ENCODE measurements at places on chromosomes 3 and 15.

DNA sequence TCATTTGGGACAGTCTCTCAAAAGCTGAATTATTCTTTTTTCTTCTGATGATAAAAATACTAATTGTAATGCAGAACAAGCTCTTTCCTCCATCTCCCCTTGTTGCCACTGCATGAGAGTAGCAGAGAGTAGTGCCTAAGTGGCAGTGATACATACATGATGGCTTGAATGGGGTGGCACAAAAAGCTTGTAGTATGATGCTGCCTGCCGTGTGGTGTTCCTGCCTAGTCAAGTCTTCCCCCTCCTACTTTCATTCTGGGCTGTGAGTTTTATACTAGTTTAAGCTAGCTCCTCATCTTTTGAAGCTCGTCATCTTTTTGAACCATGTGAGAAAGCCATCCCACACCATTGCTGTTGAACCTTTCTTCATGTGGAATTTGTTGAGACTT, 230.5 kb downstream of the NFKBIZ start:
- DNase-seq: no peak

- DNase-seq: no peak
These were observed 23.5 kb downstream of the MAGEF1 start for GRCh38 chr3:184688251-184688881.

DNA sequence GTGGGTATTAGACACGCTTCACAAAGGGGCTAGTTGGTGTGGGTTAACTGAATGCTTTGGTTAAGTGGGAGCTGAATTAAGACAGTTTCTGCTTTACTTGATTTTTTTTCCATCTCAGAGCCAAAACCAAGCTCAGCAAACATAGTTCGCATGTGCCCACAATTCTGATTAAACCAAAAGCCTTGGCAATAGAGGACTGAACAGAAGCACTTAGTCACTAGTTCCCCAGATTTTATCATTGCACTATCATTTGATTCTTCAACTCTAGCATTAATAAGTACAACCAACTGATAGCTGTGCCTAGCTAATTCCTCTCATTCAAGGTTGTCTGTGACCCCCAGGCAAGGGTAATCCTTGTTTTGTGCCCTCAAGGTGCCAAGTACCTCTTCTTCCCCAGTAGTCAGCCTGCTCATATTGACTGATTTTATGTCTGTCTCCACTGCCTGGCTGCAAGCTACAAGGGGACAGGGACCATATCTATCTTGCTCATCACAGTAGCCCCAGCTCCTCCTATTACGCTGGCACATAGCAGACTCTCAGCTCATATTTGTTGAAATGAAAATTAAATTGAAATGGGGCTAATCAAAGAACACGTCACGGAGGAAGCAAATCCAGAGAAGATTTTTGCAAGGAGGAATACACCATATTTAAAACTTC, 9.9 kb upstream of the ARHGEF3 start:
- no peak for DNase-seq

- peak; percentile 37 for DNase-seq
These were observed 17.5 kb downstream of the HDC start for GRCh38 chr15:50247819-50248655.

GRCh38 chr3:61505197-61505596, 56.2 kb upstream of the PTPRG start:
- no peak for DNase-seq

GRCh38 chr3:124639406-124640237, 90.6 kb upstream of the UMPS start:
- no peak for DNase-seq

DNA sequence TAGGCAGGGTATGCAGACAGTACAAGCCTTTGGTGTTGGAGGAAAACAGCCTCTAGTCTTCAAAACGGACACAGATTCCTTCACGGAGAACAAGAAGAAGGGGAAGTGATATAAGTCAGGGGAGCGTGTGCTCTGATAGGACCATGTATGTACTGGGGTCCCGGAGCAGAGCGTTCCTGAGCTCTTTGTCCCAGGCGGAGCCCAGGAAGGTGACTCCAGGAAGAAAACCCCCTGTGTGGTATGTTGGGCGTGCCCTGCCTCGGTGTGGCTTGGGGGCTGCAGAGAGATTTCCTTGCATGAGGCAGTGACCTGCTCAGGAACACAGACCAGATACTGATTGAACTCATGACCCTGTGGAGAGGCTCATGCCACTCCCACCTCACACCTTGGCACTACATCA, 21.7 kb downstream of the MELTF start:
- DNase-seq: no peak

DNA sequence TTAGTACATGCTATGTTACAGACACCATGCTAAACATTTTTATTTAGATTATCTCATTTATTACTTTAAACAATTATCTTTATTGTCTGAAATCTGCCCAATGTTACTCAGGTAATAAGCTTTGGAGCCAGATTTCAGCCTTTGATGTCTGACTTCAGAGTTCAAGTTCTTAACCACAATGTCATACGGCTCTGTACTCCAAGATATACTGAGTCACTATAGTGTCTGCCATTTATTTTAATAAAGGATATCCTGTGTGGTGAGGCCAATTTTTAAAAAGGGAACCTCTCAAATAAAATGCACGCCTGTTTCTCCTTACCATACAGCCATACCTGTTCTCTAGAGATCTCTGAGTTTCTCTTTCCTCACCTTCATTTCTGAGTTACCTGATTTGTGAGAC, 193.1 kb downstream of the EPHA3 start:
- no peak for DNase-seq

DNA sequence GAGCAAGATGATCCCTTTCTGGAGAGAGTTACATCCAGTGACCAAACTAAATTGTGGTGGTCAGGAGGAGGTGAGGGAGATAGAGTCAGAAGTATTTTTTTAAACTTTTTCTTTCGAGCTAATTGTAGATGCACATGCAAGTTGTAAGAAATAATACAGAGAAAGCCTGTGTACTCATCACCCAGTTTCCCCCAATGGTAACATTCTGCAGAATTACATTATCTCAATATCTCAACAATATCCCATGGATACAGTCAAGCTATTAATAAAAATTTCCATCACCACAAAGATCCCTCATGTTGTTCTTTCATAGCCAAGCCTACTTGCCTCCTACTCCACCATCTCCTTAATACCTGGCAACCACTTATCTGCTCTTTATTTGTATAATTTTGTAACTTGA, 3.3 kb upstream of the TMEM45A start:
- no peak for DNase-seq

DNA sequence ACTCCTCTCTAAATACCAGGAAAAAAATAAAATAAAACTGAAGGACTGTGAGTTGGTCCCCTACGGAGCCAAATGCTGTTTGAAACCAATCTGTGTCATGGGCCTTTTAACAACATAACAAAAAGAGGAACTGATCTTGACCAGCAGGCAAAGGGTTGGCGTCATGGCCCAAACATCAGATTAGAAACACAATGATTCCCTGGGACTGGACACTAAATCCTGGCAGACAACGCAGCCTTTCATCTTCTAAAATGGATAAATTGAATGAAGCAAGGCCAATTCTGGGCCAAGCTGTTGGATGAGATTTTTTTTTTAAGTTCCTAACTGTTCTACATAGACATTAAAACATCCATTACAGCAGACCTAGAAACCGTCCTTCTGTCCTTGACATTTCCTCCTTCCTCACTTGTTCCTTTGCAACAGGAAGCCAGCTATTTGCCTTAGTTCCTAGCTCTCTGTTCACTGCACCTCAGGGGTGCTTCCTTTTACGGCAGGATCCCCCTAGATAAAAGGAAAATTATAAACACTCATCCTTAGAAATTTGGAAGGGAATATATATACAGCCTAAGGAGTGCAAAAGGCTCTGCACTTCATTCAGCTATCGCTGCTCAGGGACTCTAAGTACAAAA, 21.6 kb upstream of the TAFA4 start:
- DNase-seq: no peak

DNA sequence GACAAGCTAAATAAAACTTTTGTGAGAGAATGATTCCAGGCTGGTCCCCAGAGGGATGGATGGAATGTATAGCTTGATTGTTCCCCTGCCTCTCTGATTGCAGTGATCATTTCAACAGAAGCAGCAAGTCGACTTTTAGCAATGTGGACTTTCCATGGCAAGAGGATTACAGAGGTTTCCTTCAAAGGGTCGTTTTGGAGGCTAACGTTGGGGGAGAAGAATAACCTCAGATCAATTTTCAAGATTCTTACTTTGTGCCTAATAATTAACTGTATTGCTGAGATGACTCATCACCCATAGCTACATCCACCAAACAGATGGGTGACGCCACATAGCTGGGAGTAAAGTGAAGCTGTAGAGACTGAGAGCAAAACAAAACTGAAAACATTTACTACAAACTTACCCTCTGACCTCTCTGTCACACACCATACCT, 79.9 kb downstream of the GTPBP8 start:
- no peak for DNase-seq

DNA sequence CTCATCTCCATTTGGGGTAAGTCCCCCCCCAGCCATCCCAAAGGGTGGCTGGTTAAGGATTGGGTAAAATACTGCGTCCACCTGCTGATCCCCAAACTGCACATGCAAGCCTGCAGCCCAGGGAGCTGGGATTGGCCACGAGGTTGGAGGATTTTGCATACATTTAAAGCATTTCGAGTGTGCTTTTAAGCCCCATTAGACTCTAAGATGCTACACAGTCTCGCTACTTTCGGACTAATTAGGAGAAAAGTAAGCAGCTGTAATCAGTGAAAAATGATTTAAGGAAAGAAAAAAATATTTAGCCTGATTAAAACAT, 23.9 kb downstream of the SLC6A6 start:
- DNase-seq: no peak
